ENCODE measurements at places on chromosomes 5 and 9.
A peak's percentile ranks its signal among the peaks of the same experiment; 100 is the strongest.

DNA sequence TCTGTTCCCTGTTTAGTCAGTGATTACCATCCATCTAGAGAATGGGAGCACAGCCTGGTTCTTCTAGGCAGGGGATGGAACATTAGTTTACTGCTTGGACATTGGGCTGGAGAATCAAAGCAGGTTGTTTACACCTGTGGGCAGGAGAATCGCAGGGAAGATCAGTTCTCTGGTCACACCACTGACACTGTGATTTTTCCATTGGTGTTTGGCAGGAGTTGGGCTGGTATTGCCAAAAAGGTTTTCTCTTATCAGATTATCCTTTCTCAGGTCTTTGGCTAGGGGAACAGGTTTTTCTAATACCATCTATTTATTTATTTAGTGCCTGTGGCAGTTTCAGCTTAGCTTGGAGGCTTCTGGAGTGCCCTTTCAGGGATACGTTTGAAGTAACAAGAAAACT, 219.3 kb upstream of the GRIN3A start:
- no peak for DNase-seq

DNA sequence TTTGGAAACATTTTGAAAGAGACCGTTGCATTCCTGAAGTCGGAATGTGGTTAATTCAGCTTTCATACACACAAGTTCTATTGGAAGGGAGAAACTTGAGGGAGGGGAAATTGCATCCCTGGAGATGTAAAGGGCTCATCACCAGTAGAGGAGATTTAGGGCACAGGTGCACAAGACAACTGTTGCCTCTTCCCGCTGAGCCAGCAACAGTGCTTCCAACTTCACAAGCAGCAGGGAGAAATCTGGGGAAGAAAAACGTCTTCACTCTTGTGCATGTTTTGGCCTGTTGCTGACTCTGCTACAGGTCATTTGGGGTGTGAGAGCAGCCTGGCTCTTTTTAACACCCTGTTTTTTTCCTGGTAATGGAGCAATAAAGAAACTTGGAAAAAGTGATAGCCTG, 277.9 kb downstream of the GAS1 start:
- DNase-seq, result no peak

GRCh38 chr5:167971706-167972105, 319.7 kb upstream of the WWC1 start:
- no peak for DNase-seq

GRCh38 chr5:43973908-43974307, 370.9 kb downstream of the NNT start:
- no peak for DNase-seq

GRCh38 chr9:29866556-29866955, 2293.3 kb upstream of the C9orf72 start:
- DNase-seq, result no peak

DNA sequence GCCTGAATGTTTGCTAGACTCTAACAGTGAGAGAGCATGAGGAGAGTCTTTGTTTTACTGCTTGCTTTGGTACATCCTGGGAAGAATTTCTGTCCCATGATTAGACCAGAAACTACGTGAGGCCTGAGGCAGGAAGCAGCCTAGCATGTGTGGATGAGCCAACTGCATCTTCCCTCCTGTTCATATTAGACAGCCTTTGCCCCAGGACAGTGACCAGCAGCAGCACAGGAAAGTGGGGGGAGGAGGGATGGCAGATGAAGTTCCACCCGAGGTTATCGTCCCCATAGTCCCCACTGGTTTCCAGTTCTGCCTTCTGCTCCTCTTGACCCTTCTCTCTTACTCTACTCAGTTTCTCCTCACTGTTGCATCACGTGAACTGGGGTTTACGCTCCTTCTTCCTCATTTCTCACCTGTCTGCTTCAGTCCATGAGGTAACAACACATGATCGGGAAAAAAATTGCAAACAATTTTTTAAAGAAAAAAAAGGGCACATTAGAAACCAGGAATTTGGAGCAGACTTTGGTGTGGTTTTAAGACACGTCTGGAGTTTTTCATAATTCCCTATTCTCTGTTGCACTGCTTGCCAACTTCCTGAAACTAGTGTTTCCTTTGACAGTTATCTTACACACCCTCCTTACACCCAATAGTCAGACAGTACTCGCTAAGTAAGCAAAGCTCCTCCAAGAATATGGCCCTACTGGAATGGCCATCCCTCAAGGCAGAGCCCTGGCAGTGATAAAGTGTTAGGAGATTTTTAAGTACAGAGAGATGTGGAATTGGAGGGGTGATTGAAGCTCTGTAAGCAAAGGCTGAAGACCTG, 84.1 kb downstream of the SNX18 start:
- no peak for DNase-seq

DNA sequence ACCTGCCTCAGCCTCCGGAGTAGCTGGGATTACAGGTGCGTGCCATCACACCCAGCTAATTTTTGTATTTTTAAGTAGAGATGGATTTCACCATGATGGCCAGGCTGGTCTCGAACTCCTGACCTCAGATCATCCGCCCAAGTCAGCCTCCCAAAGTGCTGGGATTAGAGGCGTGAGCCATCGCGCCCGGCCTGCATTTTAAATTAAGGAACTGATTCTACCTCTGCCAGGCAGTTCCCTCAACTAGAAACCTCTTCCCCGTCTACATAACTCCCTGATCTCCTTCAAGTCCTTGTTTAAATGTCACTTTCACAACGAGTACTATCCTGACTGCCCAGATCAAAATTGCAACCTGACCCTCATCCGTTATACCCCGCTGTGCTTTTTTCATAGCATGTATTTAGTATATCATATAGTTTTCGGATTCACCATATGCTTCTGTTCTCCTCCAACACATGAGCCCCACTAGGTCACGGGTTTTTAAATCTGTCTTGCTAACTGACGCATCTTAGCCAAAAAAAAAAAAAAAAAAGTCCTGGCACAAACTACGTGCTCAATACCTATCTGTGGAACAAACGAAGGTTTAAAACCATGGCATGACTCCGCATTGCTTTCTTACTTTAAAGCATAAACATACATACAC, 858 bp upstream of the SOWAHA start:
- no peak for DNase-seq

DNA sequence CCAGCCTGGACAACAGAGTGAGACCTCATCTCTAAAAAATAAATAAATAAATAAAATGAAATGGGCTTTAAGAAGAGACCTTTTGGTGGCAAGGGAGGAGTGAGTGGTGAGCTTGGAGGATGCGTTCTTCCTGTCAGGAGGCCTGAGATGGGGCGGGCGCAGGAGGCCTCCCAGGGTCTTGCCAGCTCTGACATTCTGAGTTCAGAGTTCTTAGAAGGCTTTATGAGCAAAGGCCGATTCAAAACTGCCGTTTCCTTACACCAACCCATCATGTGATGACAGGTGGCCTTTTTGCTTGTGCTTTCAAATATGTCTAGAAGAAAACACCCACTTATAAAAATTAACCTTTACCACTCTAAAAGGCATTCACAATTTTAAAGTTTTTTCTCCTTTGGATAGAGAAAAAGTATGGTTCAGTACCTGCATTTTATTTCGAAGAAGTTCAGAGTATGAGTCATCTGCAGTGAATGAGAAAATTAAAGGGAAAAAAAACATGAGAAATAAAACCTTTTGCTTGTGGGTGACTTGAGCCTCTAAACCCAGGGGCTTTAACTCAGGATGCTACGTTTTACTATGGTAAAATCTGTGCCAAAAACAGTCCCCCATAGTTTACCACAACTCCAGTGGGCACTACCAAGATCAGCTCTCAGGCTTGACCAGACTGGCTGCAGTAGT, 157.4 kb upstream of the OTULINL start:
- DNase-seq, result no peak

GRCh38 chr9:136377341-136378169, 4.1 kb upstream of the CARD9 start:
- no peak for DNase-seq

DNA sequence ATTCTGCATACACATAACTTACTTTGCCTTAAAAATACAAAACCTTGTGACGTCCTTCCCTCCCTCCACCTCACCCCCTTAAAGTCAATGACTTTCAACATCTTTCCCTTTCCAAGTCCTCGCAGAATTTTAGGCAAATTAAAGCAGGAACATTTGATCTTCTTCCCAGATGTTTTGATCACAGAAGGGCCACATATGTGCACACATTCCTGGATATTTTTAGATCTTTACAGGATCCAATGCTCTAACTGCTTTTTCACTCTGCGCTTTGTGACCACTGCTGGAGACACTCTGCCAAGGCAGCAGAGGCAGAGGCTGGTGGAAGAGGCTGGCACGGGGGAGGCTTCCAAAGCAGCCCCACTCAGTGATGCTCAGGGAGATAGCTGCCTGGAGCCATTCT, 130.7 kb downstream of the SEC61B start:
- DNase-seq, result peak; percentile 36

- no peak for DNase-seq
These were observed 192.5 kb upstream of the PANK3 start for GRCh38 chr5:168771678-168772077.

- DNase-seq, result no peak
These were observed 30.3 kb downstream of the SUSD1 start for GRCh38 chr9:112144807-112145206.

- no peak for DNase-seq
These were observed 100.4 kb upstream of the FAM174A start for GRCh38 chr5:100434815-100435214.

DNA sequence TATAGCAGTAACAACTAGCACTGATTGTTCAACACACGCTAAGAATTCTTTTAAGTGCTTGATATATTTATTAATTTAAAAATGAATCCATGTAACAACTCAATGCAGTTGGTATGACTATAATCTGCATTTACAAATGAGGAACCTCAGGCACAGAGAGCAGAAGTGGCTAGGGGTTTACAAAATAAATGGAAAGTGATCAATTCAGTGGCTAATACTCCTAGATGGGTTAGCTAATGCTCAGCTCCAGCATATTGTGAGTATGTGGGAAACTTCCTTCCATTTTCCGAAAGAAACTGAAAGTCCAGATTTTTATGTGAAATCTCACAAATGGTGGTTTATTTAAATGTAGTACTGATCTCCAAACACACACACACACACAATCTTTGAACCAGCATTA, 128.0 kb downstream of the RFX3 start:
- DNase-seq, result no peak

DNA sequence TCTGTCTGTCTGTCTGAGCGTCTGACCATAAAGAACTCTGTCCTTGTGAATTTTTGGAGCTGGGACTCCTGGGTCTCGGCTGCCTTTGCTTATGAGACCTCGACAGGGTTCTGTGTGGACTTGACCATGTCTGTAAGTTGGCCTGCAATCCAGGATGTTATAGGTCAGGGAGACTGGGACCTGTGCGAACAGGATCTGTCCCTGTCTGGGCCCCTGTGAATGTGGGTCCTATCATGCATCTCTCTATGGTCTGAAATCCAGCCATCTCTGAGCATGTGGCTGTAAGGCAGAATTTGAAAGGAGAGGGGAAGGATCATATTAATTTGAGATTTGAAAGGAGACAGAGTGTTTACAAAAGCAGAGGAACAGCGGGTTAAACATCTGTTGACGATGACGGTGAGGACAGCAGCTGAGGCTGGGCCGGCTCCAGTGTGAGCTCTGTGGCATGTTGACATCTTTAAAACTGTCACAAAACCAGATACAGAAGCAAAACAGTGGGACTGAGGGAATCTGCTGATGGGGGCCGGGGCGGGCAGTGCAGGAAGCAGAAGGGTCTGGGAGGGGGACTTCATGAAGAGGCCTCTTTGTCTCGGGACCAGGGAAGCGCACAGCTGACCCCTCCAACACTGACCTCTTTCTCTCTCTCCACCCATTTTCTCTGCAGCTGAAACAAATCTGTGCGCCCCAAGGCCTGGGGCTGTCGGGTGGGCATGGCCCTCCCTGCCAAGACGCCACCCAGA, 19.1 kb upstream of the MVB12B start:
- DNase-seq, result no peak

DNA sequence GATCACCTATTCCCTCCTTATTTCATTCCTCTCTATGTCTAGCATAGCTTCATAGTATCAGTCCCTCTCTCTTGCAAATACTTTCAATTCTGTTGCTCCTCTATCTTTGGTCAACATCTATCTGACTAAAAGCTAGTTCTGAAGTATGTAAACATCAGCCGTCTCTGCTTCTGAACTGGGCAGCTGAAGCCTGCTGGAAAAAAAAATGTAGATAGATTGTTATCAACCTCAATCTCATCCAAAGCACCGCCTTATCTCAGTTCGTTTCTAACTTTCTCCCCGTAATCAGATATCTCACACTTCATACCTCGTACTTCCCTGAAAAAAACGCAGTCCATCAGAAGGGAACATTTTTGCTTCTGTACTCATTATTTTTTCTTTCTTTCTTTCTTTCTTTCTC, 4.5 kb upstream of the SEMA6A start:
- no peak for DNase-seq

DNA sequence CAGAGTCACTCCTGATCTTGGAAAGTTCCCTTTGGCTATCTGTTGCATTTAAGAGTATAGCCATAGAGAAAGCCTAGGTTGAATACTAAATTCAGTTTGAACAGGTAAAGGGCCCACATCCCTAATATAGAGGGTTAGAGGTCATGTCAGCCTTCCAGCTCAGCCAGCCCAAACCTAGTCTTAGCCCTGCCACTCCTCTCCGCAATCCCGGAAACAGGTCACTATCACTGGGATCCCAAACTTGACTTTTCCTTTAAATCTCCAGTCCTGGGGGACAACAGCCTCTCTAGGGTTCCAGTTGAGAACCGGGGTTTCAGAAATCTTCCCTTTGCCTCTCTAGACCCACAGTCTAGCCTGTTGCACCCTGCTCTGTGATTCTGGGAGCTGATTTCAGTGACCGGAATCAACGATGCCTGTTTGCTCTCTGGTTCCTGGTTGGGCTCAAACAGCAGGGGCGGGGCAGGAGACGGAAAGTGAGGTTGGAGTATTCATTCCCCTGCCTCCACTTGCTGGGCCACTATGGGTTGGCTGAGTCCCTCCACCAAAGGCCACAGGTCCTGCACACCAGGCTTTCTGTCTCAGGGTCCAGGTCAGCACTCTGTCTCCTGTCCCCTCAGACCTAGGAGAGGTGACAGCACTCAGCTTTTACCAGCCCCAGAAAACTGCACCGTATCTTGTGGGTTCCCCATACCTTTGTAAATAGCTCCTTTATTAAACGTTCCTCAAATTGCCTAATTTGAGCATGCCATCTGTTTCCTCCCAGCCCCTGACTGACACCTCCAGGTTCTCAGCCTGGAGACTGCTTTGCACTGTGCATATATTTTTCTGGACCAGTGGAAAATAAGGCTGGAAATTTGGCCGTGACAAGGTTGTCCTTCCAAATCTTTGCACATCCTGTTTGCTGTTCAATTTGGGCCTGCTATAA, 23.8 kb upstream of the CPEB4 start:
- DNase-seq, result no peak

- no peak for DNase-seq
These were observed 45.2 kb downstream of the NEK6 start for GRCh38 chr9:124302921-124303320.

- peak; percentile 7 for DNase-seq
These were observed 477.1 kb downstream of the PDE4D start for GRCh38 chr5:59416451-59416850.

GRCh38 chr5:175874462-175875139, 3.2 kb downstream of the CPLX2 start:
- DNase-seq, result no peak

GRCh38 chr9:84597131-84597530, 72.4 kb upstream of the NTRK2 start:
- no peak for DNase-seq

GRCh38 chr5:180637962-180638680, 11.3 kb downstream of the FLT4 start:
- DNase-seq, result no peak

- no peak for DNase-seq
These were observed 72.9 kb downstream of the ZNF622 start for GRCh38 chr5:16392718-16393117.

GRCh38 chr5:127006744-127007143, 23.6 kb downstream of the MARCHF3 start:
- peak; percentile 73 for DNase-seq

- no peak for DNase-seq
These were observed 2.4 kb downstream of the BBLN start for GRCh38 chr9:128162215-128163026.

Measured in IMR-90 (cell line).